ENCODE measurements at places on chromosomes 7 and 10.

DNA sequence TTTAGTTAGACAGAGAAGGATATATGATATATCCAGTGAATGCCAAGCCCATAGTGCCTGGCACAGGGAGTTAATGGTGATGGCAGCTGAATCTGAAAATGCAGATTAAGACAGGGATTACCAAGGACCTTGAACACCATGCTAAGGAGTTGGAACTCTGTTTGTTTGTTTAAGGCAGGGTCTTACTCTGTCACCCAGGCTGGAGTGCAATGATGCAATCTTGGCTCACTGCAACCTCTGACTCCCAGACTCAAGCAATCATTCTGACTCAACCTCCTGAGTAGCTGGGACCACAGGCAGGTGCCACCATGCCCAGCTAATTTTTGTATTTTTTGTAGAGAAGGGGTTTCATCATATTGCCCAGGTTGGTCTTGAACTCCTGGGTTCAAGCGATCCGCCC is 1.6 kb downstream of the AKR1D1 start:
- DNase-seq: no peak

DNA sequence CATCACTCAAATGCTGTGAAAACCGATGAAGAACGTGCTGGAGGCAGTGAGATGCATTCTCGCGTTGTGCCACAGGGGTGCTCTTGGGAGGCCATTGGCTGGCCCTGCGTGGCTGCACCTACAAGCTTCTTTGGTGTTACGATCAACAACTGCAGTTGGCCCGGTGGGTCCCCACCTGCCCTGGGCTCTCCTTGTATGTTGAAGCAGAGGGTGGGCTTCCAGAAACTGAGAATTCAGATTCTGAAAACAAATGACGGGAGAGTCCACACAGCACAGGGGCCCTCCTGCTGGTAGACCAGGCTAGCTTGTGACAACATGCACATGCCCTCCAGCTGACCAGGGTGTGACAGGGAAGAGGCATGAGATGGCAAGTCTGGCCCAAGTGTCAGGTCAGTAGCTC is 23.7 kb upstream of the DDC start:
- DNase-seq: no peak

GRCh38 chr7:156675721-156676120 is 35.1 kb downstream of the RNF32 start:
- no peak for DNase-seq

GRCh38 chr7:17638727-17639126 is 301.6 kb downstream of the SNX13 start:
- DNase-seq: no peak

GRCh38 chr7:129746857-129747529 is 135.5 kb downstream of the NRF1 start:
- DNase-seq: no peak

DNA sequence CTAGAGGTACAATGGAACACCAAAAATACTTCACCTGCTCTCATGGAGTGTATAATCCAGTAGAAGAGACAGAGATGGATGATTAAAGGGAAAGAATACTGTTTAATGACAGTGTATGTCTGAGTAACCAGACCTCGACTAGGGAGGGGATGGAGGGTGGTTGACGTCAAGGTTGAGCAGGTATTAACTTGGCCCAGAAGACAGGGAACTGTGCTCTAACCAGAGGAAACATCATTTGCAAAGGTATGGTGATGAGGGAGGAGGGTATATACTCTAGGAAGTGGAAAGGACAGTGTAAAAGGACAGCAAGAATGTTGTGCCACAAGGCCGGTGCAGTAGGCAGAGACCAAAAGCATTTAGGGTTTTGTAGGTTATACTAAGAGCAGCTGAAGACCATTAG is 2.9 kb downstream of the MIOS start:
- no peak for DNase-seq

- DNase-seq: no peak
Observed at GRCh38 chr10:114336823-114337509, 67.3 kb downstream of the AFAP1L2 start.

GRCh38 chr7:122269241-122269640 is 35.3 kb downstream of the FEZF1 start:
- DNase-seq: no peak

GRCh38 chr7:28533731-28534531 is 121.6 kb downstream of the CREB5 start:
- DNase-seq: no peak

DNA sequence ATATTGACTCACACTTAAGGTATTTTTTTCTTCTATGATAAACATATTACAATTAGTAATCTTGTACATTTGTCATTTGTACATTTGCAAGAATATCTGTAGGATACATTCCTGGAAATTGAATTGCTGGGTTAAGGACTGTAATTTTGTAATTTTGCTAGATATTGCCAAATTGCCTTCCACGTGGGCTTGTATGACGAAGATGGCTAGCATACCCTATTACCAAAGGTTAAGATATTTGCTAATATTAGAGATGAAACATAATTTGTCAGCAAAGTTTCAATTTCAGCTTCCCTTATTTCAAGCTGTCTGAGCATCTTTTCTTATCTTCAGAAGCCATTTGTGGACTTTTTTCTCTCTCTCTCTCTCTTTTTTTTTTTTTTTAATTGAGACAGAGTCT is 1.0 kb upstream of the LYZL2 start:
- DNase-seq: no peak

DNA sequence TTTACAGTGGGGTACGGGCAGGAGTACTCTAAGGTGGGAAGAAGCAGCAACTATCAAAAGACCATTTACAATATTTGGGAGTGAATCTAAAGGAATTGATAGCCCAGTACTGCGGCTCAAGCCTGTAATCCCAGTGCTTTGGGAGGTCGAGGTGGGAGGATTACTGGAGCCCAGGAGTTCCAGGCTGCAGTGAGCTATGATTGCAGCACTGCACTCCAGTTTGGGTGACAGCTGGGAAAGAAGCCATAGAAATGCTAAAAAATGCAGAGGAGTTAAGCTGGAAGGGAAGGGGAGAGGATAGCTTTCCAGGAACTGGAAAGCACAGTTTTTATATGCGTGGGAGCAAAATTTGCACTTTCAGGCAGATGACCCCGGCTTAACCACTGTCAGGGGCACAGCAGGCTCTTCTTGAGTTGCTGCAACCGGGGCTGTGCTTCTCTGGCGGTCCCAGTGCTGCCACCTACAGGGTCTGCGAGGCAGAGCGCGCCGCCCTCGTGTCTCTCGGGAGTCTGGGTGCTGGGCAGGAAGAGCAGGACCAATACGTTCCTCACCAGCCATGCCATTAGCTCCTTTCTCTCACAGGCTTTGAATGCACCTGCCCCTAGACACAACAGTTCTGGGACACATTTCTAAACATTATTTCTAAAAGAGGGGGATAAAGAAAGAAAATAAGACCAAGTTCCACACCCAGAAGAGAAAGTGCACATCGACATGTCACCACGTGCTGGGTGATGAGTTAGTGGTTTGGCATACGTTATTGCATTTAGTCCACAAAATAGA is 10.1 kb upstream of the BMPER start:
- DNase-seq: peak; percentile 54

DNA sequence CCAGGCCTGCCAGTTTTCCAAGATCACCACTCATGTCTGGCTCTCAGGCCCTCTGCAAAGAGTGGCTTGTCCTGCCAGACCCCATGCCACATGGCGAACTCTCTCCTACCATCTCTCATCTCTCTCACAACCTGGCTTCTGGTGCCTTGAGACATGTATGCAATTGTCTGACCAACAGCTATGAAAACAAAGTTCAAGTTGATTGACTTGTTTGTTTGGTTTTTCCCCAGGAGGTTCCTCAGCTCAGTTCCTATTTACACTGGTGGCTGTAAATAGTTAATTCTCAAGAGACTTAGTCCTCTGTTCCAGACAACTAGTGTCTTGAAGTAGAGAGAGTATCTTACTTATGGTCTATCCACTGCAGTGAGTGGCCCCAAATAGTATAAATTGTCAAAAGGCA is 131.8 kb downstream of the SNX10 start:
- no peak for DNase-seq

DNA sequence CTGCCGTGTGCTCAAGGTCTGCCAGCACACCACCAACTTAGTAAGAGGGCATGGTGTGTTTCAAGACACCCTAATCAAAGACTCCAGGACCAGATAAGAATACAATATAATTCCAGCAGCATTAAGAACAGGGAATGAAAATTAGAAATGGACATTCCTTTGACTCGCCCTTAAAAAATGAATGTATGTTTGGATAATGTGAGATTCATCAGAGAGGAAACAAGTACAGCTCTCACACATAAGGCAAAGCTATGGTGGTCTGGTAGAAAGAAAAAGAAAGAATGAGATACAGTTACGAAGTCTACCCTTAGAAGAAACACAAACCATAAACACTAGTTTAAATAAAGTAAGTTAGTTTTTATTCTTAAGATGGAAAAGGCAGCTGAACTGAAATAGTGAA is 174.8 kb upstream of the ANK3 start:
- DNase-seq: no peak

DNA sequence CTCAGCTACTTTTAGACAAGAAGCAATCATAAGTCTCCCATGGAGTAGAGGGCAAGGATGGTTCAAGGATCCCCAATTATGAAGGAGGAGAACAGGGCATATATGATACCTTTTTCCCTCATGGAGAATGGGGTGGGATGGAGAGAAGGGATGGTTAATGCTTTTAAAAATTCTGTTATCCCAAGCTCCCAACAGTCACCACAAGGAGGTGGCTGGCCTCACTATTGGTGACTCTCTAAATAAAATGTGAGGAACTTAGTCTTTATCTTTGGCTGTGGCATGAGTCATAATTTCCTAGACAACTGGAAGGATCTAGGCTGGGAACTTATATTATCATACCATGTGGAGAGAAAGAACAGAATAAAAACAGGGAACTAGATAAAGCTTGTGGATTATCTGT is 297.0 kb downstream of the PHTF2 start:
- DNase-seq: no peak

DNA sequence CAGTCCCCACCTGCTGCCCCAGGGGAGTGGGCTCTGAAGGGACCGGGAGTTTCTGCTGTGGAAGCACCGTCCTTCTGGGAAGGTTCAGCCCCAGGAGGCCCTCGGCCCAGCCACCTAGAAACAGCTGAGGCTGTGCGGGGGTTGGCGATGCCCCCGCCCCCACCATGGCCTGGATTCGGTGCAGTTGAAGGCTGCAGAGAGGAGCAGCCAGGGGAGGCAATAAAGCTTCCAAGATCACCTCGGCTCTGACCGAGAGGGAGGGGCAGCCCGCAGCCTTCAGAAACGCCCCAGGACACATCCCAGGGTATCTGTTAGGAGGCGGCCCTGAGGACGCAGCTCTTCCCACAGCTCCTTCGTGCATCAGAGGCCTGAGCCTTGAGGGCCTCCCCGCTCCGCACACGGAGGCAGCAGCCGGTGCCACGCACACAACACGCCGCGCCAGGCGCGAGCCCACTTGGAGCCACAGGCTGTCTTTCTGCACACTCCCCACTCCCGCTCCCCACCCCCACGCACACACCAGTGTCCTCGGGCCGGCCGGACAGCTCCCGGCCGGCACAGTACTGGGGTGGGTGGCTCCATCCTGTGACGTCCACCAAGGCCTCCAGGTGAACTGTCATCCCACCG is 1.6 kb downstream of the KNDC1 start:
- no peak for DNase-seq

DNA sequence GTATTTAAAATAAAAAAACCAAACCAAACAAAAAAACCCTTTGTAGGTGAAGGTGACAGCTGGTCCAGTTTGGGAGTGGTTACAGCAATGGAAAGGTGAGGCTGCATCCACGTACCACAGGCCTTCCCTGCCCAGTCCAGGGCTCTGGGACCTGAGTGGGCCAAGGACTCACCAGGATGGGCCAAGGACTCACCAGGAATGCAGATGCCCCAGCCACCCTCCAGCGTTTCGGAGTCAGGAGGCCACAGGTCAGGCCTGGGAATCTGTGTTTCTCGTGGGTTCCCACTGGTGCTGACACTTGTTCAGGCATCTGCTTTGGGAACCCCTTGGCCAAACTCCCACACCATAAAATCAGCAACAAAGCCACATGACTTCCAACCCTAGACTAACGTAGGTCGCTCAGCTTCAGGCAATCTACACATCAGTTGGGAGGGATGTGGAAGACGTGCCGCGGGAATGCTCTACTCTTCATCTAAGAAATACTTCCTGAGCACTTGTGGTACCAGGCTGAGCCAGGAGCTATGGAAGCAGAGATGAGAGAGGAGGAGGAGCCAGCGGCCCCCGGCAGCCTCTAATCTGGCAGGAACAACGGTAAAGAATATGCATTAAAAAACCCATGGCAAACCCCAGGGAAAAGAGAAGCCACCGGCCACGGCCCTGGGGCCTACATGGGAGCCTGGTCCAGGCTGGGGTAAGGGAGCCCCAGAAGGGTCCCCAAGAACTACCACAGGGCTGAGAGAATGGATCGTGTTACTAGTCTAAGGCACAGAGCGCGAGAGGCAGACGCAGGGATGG is 473.4 kb downstream of the PTPRN2 start:
- DNase-seq: no peak

- no peak for DNase-seq
Observed at GRCh38 chr7:75931680-75932079, 16.7 kb downstream of the POR start.

- no peak for DNase-seq
Observed at GRCh38 chr10:62614389-62615157, 189.9 kb upstream of the ADO start.

GRCh38 chr7:32616625-32617024 is 121.3 kb downstream of the AVL9 start:
- no peak for DNase-seq

GRCh38 chr10:88028654-88029053 is 165.2 kb downstream of the PTEN start:
- no peak for DNase-seq

DNA sequence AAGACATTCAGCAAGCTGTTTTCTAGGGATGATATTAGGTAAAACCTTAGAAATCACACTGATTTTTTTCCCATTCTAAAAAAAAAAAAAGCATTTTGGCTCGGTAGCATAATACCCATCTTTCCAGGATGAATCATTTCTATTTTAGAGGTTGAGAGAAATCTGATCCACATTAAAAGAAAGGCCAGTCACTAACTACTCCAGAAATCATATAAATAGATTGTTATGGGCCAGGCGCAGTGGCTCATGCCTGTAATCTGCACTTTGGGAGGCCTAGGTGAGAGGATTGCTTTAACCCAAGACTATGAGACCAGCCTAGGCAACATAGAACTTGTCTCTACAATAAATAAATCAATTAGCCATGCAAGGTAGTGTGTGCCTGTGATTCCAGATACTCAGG is 164.3 kb downstream of the BAMBI start:
- no peak for DNase-seq
